ENCODE measurements at places on chromosomes 16 and 17.

DNA sequence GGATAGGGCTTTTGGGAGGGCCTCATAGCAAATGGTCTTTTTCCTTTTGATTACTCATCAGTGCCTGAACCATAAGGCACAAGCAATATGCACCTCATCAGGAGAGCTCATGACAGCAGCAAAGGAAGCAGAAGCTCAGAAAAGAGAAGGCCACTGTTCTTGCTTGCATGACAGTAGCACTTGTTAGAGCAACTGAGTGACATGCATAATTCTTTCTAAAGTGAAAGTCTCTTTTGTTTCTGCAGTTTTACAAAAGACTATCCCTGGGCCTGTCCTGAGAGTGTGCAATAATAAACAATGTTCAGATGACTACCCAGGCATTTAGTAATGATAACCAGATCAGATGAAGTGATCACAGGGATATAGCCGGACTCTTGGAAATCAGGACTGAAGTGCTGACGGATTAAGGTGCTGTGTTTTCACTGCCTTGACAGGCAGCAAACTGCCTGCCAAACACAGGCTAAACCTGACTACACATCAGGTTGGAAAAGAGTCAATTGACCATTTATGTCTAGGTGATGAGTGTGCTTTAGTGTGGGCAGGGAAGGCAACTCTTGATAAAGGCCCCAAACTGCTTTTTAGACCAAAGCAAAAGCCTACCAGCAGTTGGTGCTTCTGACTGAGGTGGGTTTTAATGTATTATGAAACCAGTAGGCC, 1860.3 kb downstream of the TP53TG3F start:
- no peak for DNase-seq

DNA sequence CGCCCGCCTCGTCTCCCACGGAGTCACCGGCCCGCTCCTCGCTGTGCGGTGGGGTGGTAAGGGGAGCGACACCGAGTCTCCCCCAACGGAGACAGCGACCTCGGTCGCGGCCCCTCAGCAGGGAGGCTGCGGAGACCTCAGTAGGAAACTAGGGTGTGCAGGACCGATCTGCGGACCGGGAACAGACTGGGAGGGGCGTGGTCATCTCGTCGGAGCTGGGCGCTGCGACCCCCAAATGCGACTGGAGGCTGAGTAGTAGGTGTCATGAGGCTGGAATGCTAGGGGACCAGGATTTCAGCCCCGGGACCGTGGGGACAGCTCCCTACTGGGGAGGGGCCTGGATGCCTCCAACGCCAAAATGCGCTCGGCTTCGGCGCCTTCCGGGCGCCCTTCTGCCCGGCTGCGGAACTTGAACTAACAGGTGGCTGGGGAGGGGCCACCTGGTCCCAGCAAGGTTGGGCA, 1.3 kb downstream of the CACNG4 start:
- no peak for DNase-seq

GRCh38 chr16:72256398-72257066, 84.6 kb upstream of the PMFBP1 start:
- DNase-seq: no peak

GRCh38 chr17:29588562-29589411, 661 bp downstream of the GIT1 start:
- no peak for DNase-seq

DNA sequence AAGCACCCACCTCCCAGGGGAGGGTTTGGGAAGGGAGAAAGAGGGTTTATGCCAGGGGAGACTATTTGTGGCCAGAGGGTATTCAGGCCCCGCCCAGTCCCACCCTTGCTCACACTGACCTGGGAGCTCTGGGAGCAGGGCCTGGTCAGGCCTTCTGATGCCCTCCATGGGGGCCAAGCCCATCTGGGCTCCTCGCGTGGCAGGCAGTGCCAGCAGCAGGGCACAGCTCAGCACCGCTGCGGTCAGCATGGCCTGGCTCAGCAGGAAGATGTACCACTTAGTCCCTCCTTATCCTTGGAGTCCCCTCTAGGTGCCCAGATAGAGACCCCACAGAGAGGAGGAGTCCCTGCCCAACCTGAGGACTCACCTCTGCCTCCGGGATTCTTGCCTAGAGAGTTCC, at the start of gene AGRP:
AGRP (minus strand) TSS at position 398 of the 400 bp plus-strand sequence; CDS start at position 249, 149 bp downstream.
- DNase-seq: no peak

- DNase-seq: no peak
These were observed 42.1 kb downstream of the TSC2 start for GRCh38 chr16:2089706-2090480.

- peak; percentile 57 for DNase-seq
These were observed 5.8 kb downstream of the ITGAM start for GRCh38 chr16:31265329-31266245.

DNA sequence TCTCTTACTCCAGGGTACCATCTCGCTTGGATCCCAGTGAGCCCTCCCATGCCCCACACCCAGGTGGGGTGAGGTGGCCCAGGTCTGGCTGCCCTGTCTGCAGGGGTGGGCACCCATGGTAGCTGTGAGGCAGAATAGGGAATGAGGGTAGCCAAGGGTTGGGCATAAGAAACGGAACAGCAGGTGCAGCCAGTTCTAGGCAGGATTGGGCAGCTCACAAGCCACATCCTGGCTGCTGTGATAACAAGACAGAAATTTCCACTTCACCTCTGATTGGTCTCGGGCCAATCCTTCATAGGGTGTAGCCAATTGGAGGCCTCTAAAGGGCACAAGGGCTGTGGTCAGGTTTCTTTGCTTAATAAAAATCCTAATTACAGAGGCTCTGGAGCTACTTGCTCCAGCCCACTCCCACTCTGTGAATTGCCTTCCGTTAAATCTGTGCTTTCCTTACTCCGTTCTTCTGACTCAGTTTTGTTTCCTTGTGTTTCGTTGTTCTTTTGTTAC, 1.5 kb upstream of the ARHGDIG start:
- no peak for DNase-seq

DNA sequence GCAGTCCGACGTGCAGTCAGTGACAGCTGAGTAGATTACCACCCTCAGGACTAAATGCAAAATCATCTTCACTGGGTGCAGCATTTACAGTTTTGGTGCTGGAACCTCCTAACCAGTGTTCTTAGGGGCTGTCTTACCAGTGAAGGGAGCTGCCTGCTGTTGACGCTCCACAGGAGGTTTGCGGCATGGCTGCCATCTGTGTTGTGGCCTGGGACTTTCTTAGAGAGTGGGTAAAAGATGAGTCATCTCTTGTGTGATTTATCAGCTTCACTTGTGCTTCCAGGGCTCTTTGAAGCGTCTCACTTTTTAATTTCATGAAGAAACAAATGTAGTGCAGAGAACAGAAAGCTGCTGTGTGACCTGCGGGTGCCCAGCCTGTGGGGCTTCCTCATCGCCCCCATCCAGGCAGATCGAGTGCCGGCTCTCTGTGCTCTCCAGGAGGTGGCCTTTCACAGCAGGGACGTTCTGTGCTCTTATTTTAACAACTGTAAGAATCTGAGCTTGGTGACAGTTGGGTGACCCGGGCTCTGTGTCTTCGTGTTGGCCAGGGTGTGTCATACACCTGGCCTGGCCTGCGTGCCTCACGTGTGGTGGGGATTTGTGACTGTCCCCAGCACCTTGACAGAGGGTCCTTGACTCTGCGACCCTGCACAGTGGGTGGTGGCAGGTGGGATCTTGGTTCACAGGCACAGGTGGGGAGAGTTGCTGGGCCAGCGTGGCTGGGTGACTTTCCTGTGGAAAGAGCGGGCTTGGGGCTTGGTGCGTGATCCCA, 24.3 kb upstream of the ZNF750 start:
- DNase-seq: peak; percentile 63

GRCh38 chr16:48358419-48358818, 26.8 kb downstream of the SIAH1 start:
- no peak for DNase-seq

DNA sequence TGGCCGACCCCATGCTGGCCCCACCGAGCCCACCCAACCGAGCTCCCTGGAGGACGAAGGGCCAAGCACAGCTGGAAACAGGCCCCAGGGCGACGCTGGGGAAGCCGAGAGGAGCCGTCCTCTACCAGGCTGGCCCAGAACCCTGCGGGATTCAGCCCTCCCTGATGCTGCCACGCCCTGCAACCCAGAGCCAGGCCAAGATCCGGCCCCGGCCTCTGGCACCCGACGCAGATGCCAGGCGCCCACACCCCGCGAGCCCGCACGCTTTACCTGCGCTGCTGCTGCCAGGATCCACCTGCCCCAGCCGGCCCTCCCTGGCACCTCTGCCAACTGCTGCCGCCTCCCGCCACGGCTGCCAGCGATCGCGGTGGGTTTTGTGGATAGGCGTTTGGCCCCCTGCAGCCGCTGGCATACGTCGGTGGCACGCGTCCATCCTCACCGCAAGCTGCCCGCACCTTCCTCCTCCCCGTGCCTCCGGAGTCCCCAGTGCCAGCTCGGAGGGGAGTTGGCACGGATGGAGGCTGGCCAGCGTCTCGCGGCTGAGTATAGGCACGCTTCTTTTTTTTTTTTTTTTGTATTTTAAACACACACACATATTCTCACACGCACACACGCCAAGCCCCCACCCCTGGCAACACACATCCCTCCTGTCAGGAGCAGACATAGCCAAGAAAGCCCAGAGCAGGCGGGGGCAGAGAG, 41.3 kb upstream of the ACSF3 start:
- DNase-seq: no peak

GRCh38 chr17:29069526-29070041, 26.6 kb downstream of the PIPOX start:
- no peak for DNase-seq

GRCh38 chr16:86668136-86668910, 90.0 kb downstream of the FOXL1 start:
- DNase-seq: no peak

DNA sequence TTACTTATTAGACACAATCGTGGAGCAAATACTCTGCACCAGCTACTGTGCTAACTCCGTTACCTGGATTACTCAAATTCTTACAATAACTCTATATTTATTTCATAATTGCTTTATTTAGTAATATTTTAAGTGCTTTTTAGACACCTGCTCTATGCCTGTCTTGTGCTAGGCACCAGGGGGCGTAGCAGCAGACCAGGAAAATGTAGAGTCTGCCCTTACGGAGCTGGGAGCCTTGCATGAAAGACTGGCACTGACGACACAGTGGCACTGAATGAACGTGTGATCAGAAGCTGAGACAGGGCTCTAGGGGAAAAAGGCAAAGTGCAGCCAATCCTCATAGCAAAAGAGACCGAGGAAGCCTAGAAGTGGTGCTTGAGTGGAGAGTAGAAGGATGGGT, 486.5 kb downstream of the CDH13 start:
- no peak for DNase-seq

DNA sequence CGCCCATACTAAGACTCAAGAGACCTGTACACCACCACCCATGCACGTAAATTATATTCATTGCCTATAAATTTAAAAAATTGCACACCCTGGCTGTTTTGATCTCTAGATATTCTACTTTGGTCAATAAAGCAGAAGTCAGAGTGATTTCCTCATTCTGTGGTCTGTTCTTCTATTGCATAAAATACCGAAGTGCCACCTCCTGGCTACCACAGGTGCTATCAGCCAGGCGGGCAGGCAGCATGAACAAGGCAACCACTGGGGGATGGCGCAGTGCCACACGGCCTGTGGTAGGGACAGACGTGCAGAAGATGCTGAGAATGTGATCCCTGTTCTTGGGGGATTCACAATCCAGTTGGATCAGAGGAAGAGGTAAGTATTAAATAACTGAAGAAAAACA, 122.3 kb downstream of the CDK5R1 start:
- DNase-seq: peak; percentile 47

All from stimulated activated CD4-positive, alpha-beta T cell treated with anti-CD3 and anti-CD28 coated beads, Interleukin-2, amount 100 ng/mL, for 48 hours (primary cell).